ENCODE measurements at places on chromosomes 6 and 20.

GRCh38 chr6:139883776-139884175 is 509.3 kb upstream of the CITED2 start:
- DNase-seq, result no peak

DNA sequence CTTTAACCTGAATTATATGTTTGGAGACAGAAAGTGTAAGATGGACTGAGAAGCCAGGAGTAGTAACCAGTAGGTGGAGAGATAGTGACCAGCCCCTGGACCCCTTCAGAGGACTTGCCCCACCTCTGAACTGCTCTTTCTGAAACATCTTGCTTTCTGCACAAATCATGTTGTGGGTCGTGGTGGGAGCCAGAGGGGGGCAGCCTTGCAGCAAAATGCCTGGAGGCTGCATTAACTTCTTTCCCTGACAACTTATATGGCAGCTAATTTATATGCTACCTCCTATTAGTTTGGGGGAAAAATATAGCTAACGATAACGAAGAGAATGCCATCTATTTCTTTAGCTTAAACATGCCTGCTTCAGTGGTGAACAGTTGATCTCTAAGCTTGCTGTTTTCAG is 859.8 kb downstream of the MAFB start:
- DNase-seq, result no peak

- no peak for DNase-seq
These were observed 121.5 kb downstream of the UST start for GRCh38 chr6:148868314-148868713.

- no peak for DNase-seq
These were observed 3.1 kb upstream of the CLDN20 start for GRCh38 chr6:155260686-155261085.

- DNase-seq, result no peak
These were observed 43.7 kb upstream of the PMEPA1 start for GRCh38 chr20:57753332-57754164.

DNA sequence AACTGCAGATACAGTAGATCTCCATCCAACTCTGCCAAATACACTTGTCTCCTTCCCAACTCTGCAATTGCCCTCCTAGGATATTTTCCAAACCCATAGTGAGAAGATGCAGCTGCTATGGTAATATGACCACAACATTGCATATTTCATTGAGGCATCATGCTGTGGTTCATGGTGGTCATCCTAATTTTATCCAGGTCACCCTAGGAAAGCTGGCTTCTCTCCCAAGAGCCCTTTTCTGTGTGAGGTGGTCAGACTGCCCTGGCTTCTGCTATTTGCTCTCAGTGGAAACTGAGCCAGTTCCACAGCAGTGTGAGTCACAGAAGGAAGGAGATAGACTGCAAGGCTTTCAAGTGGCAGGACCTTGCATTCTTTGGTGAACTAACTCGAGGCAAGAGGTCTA is 5.5 kb downstream of the OGFRL1 start:
- no peak for DNase-seq

Measured in T-helper 22 cell (primary cell).